ENCODE measurements at places on chromosomes 5 and 9.

DNA sequence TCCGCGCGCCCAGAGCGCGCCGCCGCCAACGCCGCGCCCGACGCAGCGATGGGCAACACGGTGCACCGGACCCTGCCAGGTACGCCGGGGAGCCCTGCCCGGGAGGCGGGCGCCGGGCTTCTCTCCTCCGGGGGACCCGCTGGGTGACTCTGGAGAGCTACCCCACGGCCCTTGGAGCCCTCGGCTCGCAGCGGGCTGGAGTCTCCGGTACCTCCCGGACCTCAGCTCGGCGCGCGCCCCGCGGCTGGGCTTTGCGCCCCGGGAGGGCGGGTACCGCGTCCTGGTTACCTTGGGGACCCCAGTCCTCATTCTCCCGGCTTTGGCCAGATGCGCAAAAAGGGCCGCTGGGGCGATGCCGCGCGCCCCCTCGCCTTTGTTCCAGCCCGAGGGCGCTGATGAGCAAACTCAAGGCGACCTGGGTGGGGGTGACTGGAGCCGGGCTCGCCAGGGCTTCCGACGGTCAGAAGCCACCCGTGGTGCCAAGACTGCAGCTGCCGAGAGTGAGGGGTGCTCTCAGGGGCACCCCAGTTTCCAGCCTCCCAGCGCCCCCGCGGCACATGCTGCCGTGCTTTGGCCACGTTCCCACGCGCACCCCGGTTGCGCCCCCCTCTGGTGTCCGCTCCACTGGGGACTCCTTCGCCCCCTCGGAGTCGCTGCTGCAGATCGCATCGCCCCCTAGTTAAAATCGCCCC is 442 bp downstream of the NEURL1B start:
- no peak for DNase-seq

GRCh38 chr9:37046683-37047082 is 12.6 kb upstream of the PAX5 start:
- no peak for DNase-seq

- DNase-seq = no peak
Observed at GRCh38 chr5:133809801-133810200, 158.6 kb downstream of the C5orf15 start.

- DNase-seq = no peak
Observed at GRCh38 chr9:76026796-76027195, 136.3 kb downstream of the PCSK5 start.

- no peak for DNase-seq
Observed at GRCh38 chr5:174057206-174057605, 11.7 kb downstream of the NSG2 start.

GRCh38 chr5:84816746-84817547 is 432.3 kb upstream of the EDIL3 start:
- DNase-seq = no peak

DNA sequence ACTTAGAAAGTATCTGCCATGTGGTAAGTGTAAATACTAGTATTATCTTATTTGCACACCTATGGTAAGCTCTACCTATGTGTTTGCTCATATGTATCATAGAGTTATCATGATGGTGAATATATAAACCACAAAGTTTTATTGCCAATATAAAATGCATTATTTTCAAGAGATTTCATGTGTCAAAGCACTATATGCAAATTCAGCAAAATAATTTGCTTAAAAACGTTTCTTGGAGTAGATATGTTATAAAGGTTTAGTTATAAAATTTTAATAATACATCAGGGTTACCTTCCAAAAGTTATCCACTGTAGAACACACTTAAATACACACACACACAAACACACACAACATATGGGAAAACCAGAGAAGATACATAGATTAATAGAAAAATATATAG is 1431.7 kb upstream of the C9orf72 start:
- no peak for DNase-seq

DNA sequence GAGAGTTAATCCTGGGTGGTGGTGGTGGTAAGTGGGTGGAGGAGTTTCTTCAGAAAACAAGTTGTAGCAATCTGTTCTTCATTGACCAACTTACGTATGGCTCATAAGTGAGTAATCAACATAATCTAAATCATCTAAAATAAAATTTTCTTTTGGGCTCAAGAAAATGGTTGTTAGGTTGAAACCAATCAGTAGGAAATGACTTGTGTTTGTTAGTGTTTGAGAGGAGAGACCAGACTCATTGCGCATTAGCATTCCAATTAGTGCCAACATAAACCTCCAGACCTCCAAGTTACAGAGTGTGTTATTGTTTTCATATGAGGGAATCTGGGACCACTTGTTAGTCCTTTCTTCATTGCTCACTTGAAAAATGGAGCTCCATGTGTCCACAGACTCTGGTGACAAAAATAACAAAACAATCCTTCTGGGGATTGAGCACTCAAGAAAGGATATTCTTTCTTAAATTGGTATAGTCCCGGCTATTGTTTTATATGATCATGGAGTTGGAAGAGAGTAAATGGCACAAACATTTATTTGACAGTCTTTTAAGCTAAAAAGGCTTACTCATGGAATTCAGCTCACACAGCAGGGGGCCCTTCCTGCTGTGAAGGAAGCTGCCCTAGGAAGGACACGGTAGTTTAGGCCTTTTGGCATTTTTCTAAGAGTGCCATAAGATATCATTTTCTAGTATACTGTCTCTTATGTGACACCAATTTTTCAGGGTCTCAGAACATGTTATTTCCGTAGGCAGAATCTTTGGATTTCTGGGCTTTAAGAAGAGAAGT is 441.1 kb downstream of the EBF1 start:
- DNase-seq = no peak

GRCh38 chr9:127778280-127779135 is at the start of gene SH2D3C:
Gene SH2D3C (minus strand): TSS chr9:127778666. CDS start chr9:127778627, 39 bp downstream.
- no peak for DNase-seq

- no peak for DNase-seq
Observed at GRCh38 chr9:117116084-117116483, 298.8 kb downstream of the ASTN2 start.

- no peak for DNase-seq
Observed at GRCh38 chr5:107313098-107313497, 357.6 kb downstream of the EFNA5 start.

DNA sequence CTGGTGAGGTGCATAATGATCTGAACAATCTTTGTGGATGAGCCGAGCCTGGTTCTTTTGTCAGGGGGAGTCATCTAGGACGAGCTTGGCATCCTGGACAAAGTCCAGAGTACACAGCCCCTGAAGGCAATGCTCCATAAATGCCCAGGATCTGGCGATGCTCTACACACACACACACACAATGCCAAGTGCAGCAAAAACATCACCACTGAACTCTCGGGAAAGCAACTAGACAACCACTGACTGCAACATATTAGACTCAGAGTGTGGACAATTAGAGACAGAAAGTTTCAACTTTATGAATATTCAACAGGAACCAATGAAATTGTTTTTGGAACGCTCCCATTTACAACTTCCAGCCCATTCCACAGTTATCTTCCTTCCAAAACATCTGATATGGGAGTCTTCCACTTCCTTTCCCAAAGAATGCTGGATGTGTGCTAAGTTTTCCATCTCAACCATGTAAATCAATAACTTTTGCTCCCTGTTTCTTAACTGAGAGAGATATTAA is 227.6 kb upstream of the ANKRD55 start:
- DNase-seq = no peak

GRCh38 chr5:151474799-151475198 is 27.4 kb downstream of the SLC36A1 start:
- no peak for DNase-seq

GRCh38 chr9:14907360-14907685 is 2.9 kb downstream of the FREM1 start:
- DNase-seq = no peak

DNA sequence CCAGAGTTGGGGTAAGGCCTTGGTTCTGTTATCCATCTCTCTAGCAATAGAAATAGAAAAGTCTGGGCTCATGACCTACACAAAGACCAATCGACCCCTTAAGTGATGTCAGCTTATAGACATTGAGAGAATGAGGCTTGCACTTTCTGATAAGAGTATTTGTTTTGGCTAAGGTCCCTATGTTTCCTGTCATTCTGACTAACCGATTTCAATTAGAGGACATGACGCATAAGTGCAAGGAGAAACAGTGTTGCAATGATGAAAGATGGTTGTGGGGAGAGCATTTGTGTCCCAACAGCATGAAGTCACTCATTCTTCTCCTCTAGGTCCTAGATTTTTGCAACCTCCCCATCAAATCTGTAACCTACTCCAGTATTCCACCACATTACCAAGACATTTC is 255.1 kb downstream of the MAT2B start:
- no peak for DNase-seq

DNA sequence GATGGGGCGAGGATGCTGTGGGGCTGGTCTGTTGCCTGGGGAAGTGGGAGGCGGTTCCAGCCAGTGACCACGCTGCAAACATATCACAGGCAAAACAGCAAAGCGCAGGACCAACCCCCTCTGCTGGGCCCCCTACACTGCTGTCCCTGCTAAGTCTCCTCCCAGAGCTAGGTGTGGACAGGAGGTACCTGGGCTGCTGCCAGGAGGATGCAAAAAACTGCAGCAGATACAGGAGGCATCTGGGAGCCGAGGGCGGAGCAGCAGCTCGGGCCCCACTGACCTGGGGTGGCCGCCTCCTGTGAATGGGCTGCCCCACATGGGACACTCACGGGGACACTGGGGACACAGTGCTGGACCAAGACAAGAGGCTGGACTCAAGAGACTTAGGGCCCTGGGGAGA is 48.0 kb upstream of the PHYKPL start:
- no peak for DNase-seq

- DNase-seq = no peak
Observed at GRCh38 chr5:135339189-135339588, 59.8 kb downstream of the MACROH2A1 start.

GRCh38 chr9:135612981-135613910 is 26.1 kb downstream of the GLT6D1 start:
- no peak for DNase-seq

DNA sequence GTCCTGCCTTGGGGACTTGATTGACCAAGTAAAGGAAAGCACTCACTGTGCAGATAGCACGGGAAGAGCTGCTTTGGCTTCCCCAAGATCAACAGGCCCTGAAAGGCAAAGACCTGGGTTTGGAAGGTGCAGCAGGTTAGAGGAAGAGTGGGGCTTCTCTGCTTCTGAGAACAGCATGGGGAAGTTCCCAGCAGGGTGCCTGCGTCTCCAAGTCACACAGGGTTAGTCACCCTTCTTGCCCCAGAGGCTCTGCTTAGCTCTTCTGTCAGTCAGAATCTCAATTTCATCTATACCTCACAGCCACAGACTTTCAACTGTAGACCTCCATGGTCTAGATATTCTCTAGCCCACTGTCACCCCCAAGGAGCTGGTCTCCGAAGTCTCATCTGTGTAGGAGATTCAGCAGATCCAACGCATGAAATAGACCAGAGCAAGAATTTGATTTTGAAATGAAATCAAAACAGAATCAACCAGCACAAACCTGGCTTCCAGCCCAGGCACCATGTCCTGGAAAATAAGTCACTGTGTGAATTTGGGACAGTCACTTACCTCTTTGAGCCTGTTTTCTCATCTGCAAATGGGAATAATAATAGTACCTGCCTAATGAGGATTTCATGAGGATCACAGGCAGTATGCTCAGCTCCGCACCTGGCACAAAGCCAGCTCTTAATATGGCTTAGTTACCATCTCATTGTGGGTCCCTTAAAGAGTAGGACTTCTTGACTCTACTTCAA is 64.0 kb downstream of the SFXN1 start:
- no peak for DNase-seq

DNA sequence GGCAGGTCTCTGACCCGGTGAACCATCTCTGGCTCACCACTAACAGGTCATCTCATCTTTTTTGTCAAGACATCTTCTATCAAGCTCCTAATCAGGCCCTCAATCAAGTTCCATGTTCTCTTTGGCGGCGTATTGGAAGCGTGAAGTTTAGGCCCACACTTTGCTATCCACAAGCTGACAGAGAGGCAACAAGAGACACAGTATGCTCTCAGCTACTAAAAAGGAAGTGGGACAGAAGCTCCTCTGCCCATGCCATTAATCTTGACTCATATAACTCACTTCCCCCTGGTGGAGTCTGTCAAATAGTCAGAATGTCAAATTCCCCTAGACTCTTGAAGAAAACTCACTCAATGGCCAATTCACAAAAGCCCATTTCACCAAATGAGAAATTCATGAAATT is 77.6 kb upstream of the TMC1 start:
- no peak for DNase-seq

Measured in activated naive CD4-positive, alpha-beta T cell (primary cell).